Bronchial epithelial cell (primary cell): ENCODE measurements at places on chromosomes 2 and 18.

- DNase-seq, result no peak
Observed at GRCh38 chr2:69483024-69483423, 45.8 kb upstream of the NFU1 start.

GRCh38 chr2:202193881-202194353 lies 44.5 kb downstream of the SUMO1 start:
- no peak for DNase-seq

DNA sequence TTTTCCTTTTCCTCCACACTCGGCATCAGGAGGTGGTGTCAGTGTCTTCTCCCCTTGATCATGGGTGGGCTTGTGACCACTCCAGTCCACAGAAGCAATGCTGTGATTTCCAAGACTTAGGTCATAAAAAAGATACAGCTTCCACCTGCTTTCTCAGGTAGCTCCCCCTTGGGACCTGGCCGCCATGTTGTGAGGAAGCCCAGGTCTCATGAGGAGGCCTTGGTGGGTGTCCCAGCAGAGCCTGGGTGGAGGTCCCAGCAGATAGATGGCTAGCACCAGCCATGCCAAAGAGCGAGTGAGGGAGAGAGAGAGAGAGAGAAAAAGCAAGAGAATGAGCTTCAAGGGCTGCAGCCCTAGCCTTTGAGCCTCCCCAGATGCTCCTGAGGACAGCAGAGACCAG lies 16.0 kb downstream of the SLC66A2 start:
- DNase-seq, result no peak

- DNase-seq, result no peak
Observed at GRCh38 chr18:79497638-79498081, 101.9 kb downstream of the NFATC1 start.

GRCh38 chr2:116948258-116948657 lies 866.2 kb upstream of the DDX18 start:
- DNase-seq, result no peak

- no peak for DNase-seq
Observed at GRCh38 chr18:22547807-22548561, 130.3 kb upstream of the CTAGE1 start.

DNA sequence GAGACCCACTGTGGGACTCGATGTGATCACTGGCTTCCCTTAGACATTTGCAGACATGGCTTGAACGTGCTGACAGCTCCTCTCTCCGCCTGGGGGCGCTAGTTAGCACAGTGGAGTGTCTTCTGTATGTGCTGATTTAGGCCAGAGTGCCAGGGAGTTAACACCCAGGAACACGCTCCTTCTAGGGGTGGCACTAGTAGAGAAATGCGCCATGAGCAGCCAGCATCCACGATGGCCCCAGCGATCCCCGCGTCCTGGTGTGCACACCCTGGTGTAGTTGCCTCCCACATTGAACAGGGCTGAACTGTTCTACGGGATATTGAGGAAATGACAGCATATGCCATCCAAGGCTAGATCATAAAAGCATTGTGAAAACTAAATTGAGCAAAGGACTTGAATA lies 11.4 kb upstream of the NMUR1 start:
- no peak for DNase-seq

- no peak for DNase-seq
Observed at GRCh38 chr2:191942739-191943103, 95.8 kb upstream of the CAVIN2 start.

- DNase-seq, result no peak
Observed at GRCh38 chr2:8203364-8203763, 478.5 kb upstream of the ID2 start.

GRCh38 chr2:200158647-200159356 lies 147.7 kb upstream of the SPATS2L start:
- no peak for DNase-seq

GRCh38 chr2:36618381-36618780 lies 20.4 kb upstream of the FEZ2 start:
- DNase-seq, result peak; percentile 90

DNA sequence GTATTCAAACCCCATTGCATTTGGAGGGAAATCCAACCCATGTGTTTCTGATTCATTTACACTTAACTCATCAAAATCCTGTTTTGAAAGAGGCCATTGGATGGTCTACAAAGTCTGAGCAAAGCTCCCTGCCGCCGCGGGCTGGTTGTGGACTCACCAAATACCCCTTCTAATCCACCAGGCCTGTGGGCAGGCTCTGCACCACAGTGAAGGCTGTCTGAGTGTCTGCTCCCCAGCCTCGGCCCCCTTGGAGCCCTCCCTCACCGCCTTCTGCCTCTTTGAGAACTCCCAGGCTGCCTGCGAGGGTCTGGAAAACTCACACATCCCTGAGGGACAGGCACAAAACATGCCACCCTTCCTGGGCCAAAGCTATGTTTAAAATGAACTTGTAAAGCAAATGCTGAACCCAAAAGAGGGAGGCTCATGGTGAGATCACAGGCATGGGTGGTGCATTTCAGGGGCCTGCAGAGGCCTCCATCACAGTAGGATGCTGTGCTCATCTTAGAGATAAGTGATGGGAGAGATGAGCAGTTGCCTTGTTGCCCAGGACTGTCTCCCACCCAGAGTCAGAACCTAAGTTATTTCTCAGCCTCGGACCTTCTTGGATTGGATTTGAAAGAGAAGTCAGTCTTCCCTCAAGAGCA lies 225.0 kb downstream of the CYP26B1 start:
- no peak for DNase-seq

DNA sequence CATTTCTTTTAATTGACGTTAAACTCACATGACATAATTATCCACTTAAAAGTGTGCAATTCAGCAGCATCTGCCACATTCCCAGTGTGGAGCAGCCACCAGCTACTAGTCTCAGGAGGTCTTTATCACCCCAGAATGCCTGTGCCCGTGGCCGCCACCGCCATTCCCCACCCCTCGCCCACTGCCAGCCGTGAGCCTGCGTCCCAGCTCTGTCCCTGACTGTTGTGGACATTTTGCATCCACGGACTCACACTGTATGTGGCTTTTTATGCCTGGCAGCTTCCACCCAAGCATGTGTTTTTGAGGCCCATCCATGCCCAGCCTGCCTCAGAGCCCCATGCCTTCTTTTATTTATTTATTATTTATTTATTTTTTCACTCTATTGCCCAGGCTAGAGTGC lies 9.2 kb downstream of the BOK start:
- no peak for DNase-seq

GRCh38 chr2:187434342-187434785 lies 13.7 kb downstream of the CALCRL start:
- DNase-seq, result peak; percentile 39

DNA sequence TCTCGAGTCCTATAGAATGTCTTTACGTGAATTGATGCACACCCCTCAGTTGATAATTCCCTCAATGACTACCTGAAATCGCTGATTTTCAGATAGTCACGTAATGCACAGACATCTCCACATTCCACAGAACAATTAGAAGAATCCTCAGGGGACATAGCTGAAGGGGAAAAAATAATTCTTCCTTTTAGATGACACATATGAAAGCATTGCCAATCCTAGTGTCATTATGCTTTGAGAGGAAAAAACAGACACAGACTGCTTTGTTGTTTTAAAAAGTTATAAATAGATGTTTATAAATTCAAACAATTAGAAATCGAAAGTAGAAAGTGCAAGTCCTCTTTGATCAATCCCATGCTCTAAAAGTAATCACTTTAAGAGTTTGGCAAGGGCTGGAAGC lies 100.6 kb upstream of the FN1 start:
- no peak for DNase-seq
